GM04504 (cell line): ENCODE measurements at places on chromosomes 12 and 14.

- no peak for DNase-seq
Measured at GRCh38 chr14:104287301-104288009, 149.1 kb downstream of the KIF26A start.

- DNase-seq: no peak
Measured at GRCh38 chr12:48768147-48768546, 20.7 kb downstream of the ADCY6 start.

DNA sequence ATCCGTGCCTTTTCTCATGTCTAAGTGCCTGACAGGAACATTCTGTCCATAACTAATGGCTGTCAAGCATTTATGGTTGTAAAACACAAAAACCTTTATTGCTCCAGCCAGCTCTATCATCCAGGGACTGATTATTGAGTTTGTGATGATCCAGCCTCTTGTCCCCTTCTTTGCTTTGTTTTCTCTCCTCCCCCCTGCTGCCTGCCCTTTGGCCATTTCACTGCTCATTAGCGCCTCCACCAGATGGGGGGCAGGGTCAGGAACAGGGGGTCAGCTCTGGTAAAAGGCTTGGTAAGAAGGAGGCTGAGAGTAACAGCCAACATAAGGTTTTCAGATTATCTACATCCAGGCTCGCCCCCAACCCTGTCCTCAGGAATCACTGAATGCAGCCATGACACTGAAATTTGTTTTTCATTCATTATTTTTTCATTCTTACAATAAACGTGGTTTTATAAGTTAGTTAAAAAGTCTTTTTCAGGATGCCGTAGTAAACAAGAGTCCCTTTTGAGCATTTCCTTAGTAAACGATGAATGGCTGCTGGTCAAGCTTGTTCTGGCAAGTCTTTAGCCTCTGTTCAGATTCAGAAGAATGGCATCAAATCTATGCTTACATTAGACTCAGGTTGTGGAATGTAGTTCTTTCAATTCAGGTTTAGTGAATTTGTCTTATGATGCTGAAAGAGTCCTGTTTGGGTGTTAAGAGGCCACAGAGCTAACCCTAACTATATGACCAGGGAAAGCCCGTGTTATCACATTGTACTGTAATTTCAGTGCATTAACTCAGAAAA lies 21.7 kb downstream of the HMGA2 start:
- no peak for DNase-seq

GRCh38 chr12:26744697-26745440 lies 88.1 kb downstream of the ITPR2 start:
- DNase-seq: no peak

DNA sequence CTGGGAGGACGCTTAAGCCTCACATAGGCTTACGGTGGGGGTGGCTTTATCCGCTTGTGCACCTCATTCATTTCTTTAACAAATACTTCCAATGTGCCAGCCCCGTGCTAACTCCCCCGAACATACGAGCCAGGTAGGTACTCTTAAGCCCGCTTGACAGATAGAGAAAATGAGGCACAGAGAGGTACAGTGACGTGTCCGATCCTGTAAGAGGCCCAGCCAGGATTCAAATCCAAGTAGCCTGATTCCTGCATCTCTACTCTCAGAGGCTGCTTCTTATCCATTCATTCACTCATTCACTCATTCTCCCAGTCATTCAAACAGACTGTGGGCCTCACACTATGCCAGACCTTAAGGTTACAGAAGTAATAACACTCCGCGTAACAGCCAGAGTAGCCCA lies 477 bp downstream of the OAS3 start:
- DNase-seq: no peak

DNA sequence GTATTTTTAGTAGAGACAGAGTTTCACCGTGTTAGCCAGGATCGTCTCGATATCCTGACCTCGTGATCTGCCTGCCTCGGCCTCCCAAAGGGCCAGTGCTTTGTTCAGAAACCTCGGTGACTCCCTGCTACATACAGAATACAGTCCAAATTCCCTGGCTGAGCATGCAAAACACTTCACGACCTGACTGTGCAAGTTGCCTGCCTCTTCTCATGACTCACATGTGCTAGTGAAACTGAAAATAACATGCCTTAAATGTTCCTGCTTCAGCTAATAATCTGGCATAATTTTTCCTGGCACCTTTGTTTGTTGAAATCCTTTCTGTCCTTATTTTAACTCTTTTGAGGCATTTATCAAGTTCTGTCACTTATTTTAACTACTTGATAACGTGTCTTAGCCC lies 8.2 kb downstream of the DMAC2L start:
- DNase-seq: no peak

DNA sequence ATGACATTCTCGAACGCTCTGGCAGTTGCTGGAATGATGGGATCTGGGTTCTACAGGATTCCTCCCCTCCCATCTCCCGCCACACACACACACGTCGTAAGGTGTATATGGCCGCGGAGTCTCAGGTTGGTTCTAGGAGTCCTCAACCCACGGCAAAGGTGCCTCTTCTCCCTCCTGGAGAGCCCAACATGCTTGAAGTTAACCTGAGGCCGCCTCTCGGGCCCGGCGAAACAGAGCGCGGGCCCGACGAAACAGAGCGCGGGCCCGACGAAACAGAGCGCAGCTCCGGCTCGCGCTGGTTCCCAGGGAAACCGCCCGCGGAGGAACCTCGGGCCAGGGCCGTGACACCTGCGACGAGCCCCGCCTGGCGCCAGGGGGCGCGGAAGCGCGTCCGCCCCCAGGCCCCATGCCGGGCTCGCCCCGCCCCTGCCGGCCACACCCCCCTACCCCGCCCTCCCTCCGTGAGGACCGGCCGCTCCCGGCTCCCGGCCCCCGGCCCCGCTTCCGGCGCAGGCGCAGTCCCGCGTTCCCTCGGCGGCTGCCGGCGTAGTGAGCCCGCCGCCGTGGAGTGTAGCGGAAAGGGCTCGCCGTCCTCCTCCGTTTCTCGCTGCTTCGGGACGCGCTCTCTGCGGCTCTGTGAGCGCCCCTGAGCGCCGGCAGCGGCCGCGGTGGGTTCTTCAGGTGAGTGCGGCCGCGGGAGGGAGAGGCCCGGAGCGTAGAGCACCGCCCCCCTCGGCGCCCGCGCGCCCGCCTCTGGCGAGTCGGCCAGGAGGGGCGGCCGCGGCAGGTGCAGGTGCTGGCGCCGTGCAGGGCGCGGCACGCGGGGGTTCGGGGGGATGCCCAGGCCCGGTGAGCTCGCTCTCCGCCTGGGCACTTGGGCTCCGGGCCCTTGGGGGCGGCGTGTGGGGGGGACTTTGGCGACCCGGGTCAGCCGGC lies at the start of gene RAB3IP:
TSS of gene RAB3IP (plus strand) at position 510 of the 936 bp plus-strand sequence. CDS start 16,549 bp downstream, outside the sequence.
- DNase-seq: peak; percentile 14

DNA sequence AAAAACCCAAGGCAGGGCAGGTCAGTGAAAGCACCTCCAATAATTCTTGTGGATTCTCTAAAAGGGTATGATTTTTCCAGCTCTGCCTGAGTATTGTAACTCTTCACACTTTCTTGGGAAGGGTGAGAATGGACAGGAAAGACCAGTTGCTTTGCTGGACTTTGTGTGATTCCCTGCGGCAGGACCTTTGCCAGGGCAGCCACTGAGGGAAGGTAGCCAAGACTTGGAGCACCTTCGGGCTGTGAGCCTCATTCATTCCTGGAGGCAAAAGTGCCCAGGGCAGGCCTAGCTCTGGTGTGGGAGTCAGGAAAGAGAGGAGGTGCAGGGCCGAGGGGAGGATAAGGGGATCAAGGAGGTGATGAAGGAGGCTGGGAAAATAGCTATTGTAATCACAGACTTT lies 80.2 kb downstream of the VCPKMT start:
- DNase-seq: no peak

DNA sequence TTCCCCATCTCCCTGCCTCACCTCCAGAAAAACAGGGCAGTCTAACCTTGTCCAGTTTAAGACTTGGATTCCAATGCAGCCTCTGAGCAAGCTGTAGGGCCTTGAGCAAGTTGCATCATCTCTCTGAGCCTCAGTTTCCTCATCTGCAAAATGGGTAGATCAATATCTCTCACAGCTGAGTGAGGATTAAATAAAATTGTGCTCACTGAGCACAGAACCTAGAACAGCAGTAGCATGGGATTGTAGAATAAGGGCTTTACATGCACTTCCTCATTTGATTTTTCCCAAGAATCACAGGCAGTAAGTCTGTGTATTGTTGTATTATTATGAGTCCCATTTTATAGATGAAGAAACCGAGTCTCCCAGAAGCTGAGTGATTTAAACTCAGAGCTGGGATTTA lies 2.0 kb downstream of the DTX1 start:
- no peak for DNase-seq

DNA sequence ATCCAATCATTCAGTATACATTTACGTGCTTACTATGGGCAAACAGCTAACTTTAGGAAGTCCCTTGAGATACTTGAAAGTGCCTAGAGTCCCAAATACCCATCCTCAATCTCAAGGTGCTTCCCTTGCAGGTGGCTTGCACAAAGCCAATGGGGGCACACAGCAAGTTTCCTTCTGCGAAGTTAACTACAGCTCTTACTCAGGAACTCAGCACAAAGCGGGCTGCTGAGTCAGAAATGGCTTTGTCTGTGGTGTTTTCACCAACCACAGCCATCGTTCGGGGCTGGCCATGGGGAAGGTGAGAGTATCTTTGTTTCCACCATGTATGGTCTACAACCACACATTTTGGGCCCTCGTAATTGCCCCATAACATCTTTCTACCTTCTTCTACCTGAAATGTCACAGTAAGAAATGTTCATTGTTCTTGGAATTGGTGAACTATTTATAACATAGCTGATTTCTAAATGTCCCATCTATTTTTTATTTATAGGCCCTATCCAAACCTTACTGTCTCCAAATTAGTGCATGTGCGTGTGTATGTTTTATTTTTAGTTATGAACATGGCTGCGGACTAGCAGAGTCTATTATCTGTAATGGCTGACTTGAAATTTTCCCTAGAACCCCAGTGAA lies 13.9 kb downstream of the MFAP5 start:
- no peak for DNase-seq

DNA sequence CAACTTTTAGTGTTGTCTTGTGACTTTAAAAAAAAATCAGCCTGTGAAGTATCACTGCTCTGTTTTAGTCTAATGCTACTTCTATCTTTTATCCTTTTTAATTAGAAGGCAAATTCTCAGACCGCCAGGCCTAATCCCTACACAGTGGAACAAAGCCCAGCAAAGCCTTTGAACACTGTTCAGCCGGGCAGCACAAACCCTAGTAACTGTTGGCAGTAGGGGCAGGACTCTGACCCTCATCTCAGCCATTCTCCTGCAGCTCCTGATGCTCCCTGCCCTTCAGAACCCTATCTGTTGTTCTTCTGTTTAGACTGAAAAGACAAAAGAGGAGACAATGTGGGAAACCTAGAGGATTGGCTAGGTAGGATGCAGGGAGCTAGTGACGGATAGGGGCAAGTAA lies 78.0 kb upstream of the OTX2 start:
- no peak for DNase-seq

GRCh38 chr12:121162384-121162783 lies 29.7 kb downstream of the P2RX7 start:
- DNase-seq: no peak

- DNase-seq: no peak
Measured at GRCh38 chr12:90331262-90331661, 622.6 kb upstream of the ATP2B1 start.

- DNase-seq: no peak
Measured at GRCh38 chr12:92553389-92553788, 149.4 kb upstream of the PLEKHG7 start.

- DNase-seq: no peak
Measured at GRCh38 chr14:95835121-95835730, 41.4 kb upstream of the TUNAR start.

- DNase-seq: no peak
Measured at GRCh38 chr14:88908216-88908615, 83.8 kb downstream of the TTC8 start.

DNA sequence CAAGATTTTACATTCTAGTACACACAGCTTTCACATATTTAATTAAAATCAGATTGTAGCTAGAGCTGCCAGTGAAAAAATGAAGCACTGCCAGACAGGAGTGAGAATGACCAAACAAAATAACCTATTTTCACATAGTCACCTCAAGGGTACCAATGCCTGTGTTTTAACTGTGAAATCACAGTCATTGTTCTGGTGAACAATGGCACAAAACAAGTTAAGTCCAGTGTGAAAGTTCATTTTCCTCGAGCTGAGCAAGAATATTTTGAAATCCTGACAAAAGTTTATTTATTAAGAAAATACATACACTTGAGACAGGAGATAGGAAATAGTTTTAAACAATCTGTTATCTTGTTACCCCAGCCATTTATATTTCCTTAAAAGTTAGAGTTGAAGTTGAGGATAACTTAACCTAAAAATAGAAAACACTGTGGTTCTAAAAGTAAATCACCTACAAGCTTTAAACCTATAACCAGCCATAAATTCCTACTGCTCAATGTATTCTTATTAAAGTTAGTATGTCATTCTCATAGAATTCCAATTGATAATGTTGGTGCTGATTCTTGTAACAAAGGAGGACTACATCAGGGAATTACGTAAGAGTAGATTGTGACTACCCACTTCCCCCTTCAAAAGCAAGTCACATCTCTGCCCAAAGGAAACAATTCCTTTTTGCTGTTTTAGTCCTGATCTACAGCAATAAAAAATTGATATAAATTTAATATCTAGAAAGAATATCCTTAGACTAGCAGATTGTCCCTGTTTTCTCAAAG lies 15.9 kb downstream of the DENND5B start:
- no peak for DNase-seq

GRCh38 chr12:27394676-27395075 lies 51.9 kb upstream of the SMCO2 start:
- no peak for DNase-seq

DNA sequence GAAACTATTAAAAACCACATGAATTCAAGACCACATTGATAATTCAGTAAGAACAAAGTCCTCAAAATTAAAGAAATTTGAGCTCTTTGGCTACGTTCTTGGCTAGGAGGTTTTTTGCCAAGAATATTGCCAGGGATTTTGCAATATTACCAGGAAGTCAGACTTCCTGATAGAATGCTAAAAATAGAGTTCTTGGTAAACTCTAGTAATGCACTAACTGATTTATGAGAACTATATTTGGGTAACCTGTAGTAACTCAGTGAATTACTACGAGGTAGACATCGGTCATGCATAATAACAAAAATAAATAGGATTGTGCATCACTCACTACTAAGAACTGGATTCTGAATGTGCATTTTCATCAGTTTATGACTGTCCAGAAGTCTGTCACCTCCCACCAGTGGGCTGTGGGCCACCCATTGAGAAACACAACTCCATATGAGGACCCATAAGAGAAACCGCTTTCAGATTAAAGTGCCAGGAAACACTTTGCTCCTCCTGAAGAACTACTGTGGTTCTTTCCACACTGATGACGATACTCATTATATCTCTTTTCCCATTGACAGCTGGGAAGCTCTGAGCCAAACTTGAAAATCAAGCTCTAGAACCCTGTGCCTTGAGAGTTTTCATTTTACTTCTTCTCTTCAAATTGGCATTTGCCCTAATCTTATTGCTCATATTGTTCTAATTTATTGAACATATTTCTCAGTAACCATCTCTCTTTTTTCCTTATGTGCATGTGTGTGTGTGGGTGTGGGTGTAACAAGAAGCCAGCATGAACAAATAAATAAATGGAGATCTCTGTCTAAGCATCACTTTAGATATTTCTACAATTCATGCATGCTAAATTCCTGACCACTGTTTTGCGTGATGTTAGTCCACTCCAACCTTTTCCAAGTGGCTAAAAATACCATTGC lies 116.6 kb downstream of the BCL11B start:
- no peak for DNase-seq
